ENCODE measurements at places on chromosomes 5 and 9. TPM values are rescaled to one million over a fixed set of nuclear protein-coding genes. Genes with fewer than 3 reads are reported as not detected.

TRAF2 gene
- total RNA-seq: 50.6 TPM

FBP2 gene
- not detected for total RNA-seq

- no peak for DNase-seq
Observed at GRCh38 chr5:106171132-106171531, 1499.6 kb downstream of the EFNA5 start.

TXNDC8 gene
- not detected for total RNA-seq

- no peak for DNase-seq
Observed at GRCh38 chr9:107216329-107216728, 66.8 kb upstream of the RAD23B start.
